Fibroblast of skin of back (primary cell): ENCODE measurements at places on chromosomes 7 and 10.

DNA sequence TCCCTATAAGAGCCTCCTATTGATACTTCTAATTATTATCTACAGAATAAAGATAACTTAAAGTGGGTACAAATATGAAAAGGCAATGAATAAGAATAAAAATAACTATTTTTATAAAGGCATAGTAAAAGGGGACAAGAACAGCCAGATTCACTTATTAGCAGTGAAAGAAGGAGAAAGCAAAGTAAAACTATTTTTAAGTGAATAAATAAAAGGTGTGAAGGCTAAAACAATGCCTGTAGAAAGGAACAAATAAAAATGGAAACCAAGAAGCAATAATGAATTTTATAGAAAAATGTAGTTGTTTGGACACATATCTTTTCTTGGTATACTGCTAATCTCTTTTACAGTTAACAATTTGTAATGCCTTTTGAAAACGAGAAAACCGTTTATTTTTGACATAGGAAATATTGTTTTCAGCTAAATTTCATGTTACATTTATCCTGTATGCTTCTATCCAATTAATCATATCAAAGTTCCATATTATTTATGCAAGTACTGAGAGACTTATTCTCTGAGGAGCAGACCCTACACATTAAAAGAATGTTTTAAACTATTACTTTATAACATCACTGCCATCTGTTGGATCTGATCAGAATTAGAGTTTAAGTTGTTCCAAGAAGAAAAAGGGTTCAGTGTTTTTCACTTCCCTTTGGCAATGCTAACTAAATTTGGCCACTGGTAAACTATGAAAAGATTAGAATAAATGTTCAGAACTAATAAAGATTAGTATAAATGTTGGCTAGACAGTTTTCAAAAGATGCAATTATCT is 59.1 kb downstream of the ARMC3 start:
- DNase-seq, result peak; percentile 47

DNA sequence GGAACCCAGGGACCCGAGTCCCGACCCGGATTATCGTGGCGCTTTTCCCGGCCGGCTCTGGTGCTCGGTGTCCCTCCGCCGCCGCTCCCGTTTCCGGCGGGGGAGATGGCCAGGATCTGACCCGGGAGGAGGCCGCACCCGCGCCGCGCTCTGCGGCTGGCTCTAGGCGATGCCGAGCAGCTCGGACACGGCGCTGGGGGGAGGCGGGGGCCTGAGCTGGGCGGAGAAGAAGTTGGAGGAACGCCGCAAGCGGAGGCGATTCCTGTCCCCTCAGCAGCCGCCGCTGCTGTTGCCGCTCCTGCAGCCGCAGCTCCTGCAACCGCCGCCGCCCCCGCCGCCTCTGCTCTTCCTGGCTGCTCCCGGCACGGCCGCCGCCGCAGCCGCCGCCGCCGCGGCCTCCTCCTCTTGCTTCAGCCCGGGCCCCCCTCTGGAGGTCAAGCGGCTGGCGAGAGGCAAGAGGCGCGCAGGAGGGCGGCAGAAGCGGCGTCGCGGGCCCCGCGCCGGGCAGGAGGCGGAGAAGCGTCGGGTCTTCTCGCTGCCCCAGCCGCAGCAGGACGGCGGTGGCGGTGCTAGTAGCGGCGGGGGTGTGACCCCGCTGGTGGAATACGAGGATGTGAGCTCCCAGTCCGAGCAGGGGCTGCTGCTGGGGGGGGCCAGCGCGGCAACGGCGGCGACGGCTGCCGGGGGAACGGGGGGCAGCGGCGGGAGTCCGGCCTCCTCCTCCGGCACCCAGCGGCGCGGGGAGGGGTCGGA is 593 bp downstream of the CDK13 start:
- peak; percentile 48 for DNase-seq

GRCh38 chr7:134761266-134761665 is 18.2 kb upstream of the CALD1 start:
- peak; percentile 84 for DNase-seq

DNA sequence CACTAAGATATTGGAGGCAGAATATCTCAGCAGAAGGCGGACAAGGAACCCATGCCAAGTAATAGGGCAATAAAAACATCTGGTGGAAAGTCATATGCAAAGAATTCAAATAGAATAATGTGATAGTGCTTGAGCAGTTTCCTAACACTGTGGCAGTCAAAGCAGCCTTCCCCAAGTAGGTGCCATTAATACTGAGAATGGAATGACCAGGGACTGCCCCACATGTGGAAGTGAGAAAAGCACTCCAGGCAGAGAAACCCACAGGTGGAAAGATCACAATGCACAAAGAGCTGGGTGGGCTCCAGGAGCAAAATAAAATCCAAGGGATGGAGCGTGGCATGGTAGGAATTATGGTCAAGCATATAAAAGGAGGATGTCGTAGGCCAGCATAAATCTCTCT is 64.4 kb upstream of the NME8 start:
- no peak for DNase-seq

DNA sequence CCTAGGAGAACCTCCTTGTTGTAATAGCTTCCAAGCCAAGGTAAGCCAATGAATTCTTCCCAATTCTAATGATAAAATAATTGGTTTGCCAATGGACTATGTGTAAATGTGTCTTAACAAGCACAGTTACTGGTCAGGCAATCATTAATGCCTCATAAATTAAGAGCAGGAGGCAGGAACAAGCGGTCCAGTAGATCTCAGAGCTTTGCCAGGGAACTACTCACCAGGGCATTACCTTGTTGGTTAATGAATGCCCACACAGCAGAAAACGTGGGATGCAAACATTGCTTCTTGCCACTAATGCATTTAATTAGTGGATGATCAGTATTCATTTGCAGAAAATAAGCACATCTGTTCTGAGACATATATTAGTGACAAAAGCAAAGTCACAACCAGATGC is 26.7 kb upstream of the ZNF800 start:
- no peak for DNase-seq

GRCh38 chr10:95742485-95742884 is 13.5 kb upstream of the ENTPD1 start:
- DNase-seq, result peak; percentile 34

DNA sequence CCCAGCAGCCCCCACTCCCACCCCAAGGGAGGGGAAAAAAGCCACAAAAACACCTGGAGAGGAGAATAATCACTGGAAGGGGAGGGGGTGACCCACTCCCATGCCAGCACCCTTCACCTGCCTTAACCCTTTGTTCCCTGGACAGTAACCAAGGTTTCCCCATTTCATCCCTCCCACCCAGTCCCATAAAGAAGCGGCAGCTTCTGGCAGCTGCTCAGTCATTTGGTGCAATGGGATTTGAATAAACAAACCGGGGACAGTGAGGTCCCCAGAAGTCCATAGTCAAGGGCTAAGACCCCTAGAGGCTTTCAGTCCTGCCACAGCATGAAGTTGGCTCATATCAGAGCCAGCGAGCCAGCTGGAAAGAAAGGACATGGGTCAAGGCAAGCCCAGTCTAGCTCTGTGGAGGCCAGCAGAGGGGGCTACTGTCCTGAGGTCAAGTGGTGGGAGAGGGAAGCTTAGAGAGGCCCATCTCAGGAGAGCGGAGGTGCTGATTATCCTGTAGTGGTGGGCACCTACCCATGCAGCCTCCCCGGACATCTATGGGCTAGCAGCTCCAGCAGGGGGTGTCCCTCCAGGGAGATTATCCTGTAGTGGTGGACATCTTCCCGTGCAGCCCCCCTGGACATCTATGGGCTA is 58.9 kb upstream of the LBX1 start:
- peak; percentile 20 for DNase-seq

DNA sequence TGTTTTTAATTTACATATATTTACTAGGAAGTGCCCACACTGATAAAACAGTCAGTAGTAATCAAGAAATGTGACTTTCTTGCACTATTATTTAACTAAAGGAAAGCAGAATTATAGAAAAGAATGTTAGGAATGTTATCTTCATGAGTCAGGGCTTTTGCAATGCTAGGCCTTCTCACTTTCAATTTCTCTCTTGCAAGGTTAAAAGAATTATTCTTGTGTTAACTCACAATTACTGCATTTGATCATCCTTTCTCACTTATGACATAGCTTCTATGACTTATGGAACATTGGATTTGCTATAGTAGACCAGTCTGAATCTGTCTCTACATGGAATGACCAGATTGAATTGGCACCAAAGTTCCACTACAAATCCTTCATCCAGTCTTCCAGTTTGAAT is 192.4 kb downstream of the SDK1 start:
- DNase-seq, result peak; percentile 77

GRCh38 chr7:11233871-11234270 is 260.2 kb downstream of the PHF14 start:
- DNase-seq, result no peak

DNA sequence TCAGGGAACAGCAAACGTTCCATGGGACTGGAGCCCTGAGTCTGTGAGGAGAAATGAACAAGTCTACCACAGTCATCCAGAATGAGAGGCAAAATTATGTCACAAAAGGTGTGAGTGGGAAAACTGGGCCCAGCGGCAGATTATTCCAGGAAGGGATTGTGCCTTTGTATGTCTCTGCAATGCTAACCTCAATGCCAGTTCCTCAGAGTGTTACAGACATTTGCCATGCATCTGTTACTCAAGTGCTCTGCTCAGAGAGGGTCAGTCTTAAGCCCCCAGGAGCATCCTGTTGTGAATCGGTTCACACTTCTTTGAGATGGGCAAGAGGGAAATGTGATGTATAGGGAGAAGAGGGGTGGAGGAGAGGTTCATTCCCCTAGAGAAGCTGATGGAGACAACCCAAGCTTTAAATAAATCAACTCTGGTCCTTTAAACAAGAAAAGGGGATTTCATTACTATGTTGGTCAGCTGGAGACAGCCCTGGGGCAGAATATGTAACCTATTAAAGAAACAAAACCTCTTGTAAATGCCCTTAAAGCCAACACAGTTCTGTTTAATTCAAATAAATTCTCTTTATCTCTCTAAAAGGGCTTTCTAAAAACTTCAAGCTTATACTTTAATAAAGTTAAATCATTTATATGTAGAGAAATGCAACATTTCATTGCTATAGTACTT is 85.9 kb upstream of the GRB10 start:
- peak; percentile 19 for DNase-seq

DNA sequence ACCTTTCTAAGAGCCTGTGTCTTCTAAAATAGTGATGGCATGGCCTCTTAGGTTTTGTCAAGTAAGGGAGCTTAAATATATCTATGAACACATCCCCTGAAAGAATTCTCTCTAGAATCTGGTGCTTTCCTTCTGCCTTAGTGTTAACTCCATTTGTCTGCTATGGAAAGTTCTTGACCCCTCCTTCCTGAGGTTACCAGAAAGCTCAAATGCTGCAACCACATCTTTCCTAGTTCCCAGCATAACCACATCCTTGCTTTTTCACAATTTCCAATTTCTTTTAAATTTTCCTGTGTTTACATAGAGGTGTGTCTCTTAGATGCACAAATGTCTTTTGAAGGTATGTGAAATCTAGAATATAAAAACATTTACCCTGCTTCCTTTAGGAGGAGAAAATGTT is 16.4 kb upstream of the GSDME start:
- DNase-seq, result no peak

GRCh38 chr7:145106001-145106400 is 270.1 kb upstream of the TPK1 start:
- peak; percentile 11 for DNase-seq

DNA sequence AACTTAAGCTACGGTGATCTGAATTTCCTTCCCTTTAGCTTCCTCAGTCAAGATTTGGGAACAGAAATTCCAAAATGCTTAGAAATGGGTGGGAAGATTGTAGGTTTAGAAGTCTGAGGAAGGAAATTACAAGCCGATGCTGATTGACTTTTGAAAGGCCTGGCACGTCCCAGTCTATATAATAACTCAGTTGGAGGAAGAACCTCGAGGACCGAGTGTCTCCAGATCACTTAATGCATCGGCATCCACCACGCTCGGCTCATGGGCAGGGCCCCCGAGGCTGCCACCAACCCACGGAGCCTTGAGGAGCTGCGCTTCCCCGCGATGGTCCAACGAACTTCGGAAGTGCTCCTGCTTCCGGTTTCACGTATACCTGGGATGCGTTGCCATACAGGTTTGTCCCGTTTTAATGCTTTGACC is 10.4 kb upstream of the SP8 start:
- DNase-seq, result no peak

- DNase-seq, result no peak
Observed at GRCh38 chr7:506391-506831, 13.2 kb downstream of the PDGFA start.

- no peak for DNase-seq
Observed at GRCh38 chr10:129771576-129771975, 192.5 kb downstream of the EBF3 start.

DNA sequence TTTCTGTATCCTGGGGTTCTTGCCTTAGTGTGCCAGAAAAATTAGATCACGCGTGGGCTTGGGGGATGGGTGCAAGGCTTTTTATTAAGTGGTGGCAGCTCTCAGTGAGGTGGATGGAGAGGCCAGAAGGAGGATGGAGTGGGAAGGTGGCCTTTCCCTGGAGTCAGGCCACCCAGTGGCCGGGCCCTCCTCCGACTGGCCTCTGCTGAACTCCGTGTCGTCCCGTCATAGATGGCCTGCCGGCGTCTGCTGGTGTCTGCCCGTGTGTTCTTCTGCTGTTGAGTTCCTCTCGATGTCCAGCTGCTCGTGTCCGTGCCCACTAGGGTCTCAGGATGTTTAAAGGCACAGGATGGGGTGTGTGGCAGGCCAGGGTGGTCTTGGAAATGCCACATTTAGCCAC is 4.0 kb upstream of the ZNF746 start:
- DNase-seq, result no peak

DNA sequence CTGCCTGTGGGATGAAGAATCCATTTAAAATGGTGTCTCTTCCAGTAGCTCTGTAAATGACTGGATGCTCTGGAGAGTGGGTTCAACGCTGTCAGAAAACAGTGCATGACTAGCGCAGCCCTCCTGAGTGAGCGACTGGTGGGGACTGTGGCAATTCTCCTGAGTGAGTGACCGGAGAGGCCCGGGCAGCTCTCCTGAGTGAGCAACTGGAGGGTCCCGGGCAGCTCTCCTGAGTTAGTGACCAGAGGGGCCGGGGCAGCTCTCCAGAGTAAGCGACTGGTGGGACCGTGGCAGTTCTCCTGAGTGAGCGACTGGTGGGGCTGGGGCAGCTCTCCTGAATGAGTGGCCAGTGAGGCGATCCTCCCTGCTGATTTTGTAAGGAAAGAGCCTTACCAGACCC is 85.5 kb downstream of the WDR37 start:
- DNase-seq, result no peak

GRCh38 chr7:90958647-90959046 is 305.6 kb upstream of the FZD1 start:
- peak; percentile 68 for DNase-seq

- no peak for DNase-seq
Observed at GRCh38 chr10:86649471-86650150, 4.7 kb upstream of the OPN4 start.
